Forelimb muscle (tissue), 1 donor: ENCODE measurements at places on chromosomes 2 and 18.

DNA sequence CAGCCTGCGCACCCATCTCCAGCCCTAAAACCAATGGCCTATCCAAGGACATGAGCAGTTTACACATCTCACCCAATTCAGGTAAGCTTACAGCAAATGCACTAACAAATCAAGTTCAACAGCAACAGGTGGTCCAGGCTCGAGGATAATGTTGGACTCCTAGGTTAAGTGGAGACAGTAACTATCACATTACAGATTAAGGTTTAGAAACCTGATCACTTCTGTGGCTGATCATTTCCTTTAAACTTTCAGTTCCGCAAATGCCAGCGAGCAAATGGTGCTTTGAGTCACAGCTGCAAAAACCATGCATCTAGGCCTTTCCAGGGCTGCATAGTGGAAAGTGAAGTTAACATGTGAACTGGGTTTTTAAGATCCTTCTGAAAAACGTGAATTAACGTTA is 259.4 kb downstream of the GBX2 start:
- DNase-seq, result no peak

GRCh38 chr18:25798046-25798445 is 292.4 kb downstream of the SS18 start:
- DNase-seq, result no peak

- DNase-seq, result no peak
Measured at GRCh38 chr2:97857553-97857952, 138.2 kb downstream of the TMEM131 start.

DNA sequence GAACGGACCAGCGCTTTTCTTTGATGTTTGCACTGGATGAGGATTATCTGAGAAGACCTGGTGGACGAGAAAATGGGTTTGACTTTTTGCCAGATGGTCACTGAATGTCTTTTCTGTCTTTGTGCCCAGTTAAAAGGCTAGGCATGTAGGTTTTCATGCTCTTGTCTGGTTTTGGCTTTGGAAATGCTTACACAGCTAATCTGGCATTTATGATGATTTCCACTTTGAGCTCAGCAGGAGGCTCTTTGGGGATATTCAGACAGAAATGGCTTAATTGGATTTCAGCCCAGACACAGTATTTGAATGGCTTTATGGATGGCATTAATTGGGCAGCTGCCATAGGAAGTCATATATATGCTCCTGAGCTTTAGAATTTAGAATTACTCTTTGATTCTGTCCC is 59.6 kb downstream of the NCK2 start:
- DNase-seq, result no peak

DNA sequence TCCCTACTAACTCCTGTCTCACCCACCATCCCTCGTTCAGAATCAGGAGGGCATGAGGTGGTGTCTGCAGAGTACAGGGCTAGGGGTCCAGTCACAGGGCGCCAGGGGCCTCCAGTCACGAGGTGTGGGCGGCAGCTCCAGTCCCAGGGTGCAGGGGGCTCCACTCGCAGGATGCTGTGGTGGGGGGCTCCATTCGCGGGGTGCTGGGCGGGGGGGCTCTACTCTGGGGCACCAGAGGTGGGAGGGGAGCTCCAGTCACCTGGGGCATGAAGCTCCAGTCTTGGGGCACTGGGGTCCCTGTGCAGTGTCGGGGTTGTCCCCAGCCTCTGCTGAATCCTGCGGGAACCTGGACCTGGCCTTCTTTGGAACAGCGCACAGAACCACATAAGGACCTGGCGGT is 66.0 kb downstream of the EIPR1 start:
- DNase-seq, result no peak

DNA sequence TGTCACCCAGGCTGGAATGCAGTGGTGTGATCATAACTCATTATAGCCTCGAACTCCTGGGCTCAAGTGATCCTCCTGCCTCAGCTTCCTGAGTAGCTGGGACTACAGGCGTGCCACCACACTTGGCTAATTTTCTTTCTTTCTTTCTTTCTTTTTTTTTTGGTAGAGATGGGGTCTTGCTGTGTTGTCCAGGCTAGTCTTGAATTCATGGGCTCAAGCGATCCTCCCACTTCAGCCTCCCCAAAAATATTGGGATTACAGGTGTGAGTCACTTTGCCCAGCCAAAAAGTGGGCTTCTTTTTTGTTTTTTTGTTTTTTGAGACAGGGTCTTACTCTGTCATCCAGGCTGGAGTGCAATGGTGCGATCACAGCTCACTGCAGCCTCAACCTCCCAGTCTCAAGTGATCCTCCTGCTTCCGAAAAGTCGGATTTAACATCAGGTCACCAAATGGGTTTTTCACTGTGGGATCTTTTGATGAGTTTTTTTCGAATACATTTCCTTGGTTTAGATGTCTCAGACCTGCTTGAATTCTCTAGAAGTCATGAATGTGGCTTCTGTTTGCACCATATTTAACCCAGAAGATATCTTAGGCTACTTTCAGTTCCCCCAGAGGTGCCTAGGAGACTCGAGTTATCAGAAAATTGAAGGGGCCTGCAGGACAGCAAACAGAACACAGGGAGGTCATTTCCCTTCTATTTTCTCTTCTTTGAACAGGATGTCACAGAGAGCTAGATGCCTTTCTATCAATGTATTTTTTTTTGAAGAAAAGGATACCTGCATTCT is 8.9 kb downstream of the RAB31 start:
- no peak for DNase-seq

DNA sequence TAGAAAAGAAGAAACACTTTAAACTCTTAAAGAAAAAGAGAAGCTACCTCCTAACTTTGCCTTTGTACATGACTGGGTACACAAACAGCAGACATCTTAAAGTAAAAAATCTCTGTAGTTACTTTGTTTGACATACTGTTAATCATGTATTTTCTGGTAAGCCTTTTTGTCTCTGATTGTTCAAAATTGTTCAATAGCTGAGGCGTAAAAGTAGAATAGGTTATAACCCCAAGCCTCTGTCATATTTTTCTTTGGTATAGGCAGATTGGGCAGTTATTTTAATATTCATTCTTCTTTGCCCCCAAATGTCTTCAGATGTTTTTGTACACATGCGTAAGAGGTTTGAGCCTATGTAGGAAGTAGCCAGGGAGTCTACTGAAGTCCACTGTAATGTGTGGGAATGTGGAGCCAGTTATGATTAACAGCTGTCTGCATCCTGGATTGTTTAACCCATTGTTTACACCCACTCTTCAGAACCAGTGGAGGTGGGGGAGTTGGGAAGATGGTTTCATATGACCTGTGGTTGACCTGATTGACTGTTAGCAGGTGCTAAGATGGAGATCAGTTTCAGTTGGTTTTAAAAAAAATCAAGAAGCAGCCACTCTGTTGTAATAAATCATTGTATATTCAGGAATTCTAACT is 150.5 kb downstream of the TANC1 start:
- DNase-seq, result no peak

GRCh38 chr2:25207078-25207545 is 38.7 kb upstream of the POMC start:
- DNase-seq, result no peak

- no peak for DNase-seq
Measured at GRCh38 chr2:194686569-194686968, 970.5 kb upstream of the SLC39A10 start.

- no peak for DNase-seq
Measured at GRCh38 chr2:150479075-150479915, 8.2 kb downstream of the RND3 start.

- no peak for DNase-seq
Measured at GRCh38 chr18:210733-211132, 52.4 kb downstream of the USP14 start.

DNA sequence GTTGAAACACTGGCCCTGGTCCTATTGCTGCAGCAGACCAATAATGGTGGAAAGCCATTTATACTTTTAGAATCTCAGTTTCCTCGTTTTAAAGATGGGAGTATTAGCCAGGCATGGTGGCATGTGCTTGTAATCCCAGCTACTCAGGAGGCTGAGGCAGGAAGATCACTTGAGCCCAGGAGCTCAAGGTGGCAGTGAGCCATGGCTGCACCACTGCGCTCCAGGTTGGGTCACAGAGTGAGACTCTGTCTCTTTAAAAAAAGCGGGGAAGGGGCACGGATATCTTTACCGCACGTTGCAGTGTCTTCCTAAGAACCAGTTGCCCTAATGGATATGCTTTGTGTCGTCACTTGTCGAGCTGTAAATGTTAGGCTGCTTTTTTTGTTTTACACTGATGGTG is 8.3 kb downstream of the MTCL1 start:
- DNase-seq, result no peak

GRCh38 chr2:144431392-144431783 is 88.5 kb downstream of the ZEB2 start:
- DNase-seq, result no peak
